ENCODE measurements at places on chromosomes 7 and 10. TPM values are rescaled to one million over a fixed set of nuclear protein-coding genes. Genes with fewer than 3 reads are reported as not detected.

The ANKRD1 gene
- not detected for total RNA-seq

The PNLIPRP1 gene
- 2.1 TPM for total RNA-seq

The SEMA3E gene
- total RNA-seq: not detected

The GHRHR gene
- total RNA-seq: not detected

The IFIT1 gene
- 3.0 TPM for total RNA-seq

The IFIT2 gene
- total RNA-seq: 8.4 TPM

The SORCS3 gene
- 0.16 TPM for total RNA-seq

The FRA10AC1 gene
- 18.2 TPM for total RNA-seq

The HHEX gene
- 3.7 TPM for total RNA-seq

The NRAP gene
- not detected for total RNA-seq

The SERPINE1 gene
- total RNA-seq: 0.56 TPM

The ADRA2A gene
- total RNA-seq: 0.26 TPM

The RPEL1 gene
- not detected for total RNA-seq

The UBTD1 gene
- 1.7 TPM for total RNA-seq

The PDZD7 gene
- total RNA-seq: 2.3 TPM

The OPN1SW gene
- not detected for total RNA-seq

The PAX4 gene
- not detected for total RNA-seq

The BMPER gene
- total RNA-seq: not detected

The GLI3 gene
- total RNA-seq: 0.10 TPM

All from T-cell (primary cell).